ENCODE measurements at places on chromosomes 2 and 18.

- DNase-seq = no peak
These were observed 48.3 kb downstream of the THUMPD2 start for GRCh38 chr2:39730685-39731302.

DNA sequence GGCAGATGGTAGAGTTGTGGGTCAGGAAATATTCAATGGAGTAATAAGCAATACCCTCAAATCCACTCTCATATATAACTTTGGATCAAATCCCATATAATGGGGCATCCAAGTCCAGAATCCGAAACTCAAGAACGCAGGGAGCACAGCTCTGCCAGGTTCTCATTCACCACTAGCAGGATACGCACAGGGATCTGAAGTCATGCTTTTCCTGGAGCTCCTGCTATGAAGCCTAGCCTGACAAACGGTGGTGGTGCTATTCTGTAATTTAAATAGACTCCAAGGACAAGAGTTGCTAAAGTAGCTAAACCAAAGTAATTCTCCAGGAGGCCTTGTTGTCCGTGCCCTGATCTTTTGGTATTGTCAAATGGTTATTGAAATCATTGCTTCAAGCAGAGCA lies 264.8 kb downstream of the SLC8A1 start:
- DNase-seq = no peak

GRCh38 chr2:207801259-207801658 lies 31.6 kb upstream of the FZD5 start:
- no peak for DNase-seq

GRCh38 chr2:210267698-210268097 lies 42.5 kb upstream of the ACADL start:
- DNase-seq = no peak

GRCh38 chr18:79554321-79554720 lies 125.3 kb upstream of the CTDP1 start:
- DNase-seq = no peak

DNA sequence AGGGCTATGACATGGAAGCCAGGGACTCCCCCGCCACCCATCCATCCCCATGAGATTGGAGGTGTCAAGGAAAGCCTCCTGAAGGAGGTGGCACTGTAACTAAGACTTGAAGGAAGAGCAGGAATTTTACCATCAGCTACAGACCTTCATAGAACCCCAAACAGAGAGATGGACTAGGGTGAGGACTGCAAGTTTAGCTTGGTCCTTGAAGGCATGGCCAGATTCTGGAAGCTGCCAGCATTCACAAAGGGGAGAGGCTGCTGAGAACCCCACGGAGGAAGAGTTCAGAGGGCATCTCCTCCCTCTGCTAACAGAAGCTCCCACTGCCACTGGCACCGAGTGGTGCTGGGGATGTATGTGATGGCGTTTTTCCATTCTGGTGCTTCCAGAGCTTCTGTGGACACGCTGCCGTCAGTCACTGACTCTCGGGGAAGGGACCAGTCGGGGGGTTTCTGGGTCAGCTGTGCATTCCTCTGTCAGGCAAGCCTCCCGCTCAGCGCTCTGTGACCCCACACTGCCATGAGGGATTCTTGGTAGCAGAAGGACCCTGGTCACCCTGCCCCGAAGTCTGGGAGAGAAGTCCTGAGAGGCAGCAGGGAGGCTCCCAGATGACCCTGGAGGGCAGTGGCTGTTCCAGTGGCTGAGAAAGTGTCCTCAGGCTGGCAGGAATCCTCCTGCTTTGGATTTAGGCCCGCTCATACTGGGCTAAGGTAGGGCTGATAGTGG lies 18.1 kb downstream of the TMEM185B start:
- no peak for DNase-seq

DNA sequence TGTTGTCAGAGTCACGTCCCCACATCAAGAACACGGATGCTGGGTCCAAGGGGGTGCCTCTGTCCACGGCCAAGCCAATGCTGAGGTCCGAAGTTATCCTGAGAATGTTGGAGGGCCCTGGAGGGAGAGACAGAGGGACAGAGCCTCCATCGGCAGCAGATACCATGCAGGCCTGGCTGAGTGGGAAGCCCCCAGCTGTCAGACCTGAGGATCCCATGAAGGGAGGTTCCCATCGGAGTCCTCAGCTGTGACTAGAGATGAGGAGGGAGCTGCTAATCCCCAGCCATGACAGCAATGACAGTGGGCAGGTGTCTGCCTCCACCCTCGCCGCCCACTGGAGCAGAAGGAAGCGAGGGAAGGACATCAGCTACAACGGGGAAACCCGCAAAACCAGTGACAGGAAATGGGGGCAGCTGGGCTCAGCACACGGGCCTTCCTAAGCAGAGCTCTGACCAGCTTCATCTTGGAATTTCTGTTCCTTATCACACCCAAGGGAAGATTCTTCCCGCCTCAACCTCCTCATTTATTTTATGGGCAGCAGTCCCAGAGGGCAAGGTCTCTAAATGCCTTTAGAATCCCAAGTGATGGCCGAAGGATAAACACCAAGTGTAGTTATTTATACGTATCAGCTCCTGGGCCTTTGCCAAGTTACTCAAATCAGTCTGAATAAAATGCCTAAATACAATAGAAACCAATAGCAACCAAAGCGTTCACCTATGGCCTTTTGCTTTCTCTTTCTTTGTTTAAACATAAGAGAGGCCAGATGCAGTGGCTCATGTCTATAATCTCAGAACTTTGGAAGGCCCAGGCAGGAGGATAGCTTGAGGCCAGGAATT lies 32.2 kb downstream of the FAM178B start:
- DNase-seq = no peak

DNA sequence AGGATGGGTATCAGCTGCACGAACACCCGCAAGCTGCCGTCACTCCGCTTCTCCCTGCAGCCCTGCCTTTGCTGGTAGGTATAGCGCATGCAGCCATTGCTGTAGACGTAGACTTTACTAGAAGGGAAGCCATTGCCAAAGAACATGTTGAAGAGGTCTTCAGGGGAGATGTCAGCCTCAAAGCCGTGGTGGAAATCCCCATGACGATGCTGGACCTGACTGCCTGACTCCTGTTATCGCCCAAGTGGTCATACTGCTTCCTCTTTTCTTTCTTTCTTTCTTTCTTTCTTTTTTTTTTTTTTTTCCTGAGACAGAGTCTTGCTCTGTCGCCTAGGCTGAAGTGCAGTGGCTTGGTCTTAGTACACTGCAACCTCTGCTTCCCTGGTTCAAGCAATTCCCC lies 68.7 kb upstream of the SPRED2 start:
- DNase-seq = no peak

GRCh38 chr2:16487686-16488085 lies 177.9 kb downstream of the CYRIA start:
- no peak for DNase-seq

DNA sequence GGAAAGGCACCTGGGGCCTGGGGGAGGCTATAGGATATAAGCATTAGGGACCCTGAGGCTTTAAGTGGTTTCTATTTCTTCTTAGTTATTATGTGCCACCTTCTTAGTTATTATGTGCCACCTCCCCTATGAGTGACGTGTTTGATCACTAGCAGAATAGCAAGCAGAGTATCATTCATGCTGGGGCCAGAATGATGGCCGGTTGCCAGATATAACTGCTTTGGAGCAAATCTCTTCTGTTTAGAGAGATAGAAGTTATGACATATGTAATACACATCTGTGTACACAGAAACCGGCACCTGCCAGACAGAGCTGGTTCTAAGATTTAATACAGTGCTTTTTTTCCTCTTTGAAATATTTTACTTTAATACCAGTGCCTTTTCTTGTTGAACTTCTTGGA lies 29.4 kb downstream of the LIPG start:
- DNase-seq = no peak

GRCh38 chr2:214574084-214574781 lies 163.4 kb downstream of the VWC2L start:
- DNase-seq = no peak

- no peak for DNase-seq
These were observed 100.0 kb upstream of the HDAC4 start for GRCh38 chr2:239500574-239501550.

DNA sequence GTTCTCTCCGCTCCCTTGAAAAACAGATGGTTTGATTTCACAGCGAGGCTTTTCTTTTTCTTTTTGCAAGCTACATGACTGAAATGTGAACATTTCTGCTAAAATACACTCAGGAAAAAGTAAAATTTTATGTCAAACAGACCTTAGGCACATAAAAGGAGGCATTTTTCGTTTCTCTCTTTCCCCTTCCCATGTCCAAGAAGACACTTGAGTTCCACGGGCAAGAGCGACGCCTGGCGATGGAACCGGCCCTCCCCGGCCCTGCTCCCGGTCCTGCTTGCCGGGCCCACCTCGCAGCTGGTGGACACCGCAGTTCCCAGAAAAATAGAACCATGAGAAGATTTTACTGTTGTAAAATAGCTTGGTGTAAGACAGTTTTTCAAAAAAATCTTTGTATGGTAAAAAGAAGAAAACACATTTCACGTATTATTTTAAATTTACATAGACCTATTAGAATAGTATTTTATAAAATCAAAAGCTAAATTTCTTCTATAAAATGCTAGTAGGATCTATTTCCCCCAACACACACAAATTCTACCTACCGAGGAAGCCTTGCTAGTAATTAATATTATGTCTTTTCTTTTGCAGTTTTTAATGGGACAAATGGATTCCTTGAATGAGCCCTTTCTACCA lies 2.3 kb upstream of the ALKAL2 start:
- no peak for DNase-seq

- DNase-seq = no peak
These were observed 39.2 kb upstream of the IL1R2 start for GRCh38 chr2:101952551-101952950.

GRCh38 chr2:157620956-157621355 lies 7.7 kb downstream of the ACVR1C start:
- DNase-seq = no peak

DNA sequence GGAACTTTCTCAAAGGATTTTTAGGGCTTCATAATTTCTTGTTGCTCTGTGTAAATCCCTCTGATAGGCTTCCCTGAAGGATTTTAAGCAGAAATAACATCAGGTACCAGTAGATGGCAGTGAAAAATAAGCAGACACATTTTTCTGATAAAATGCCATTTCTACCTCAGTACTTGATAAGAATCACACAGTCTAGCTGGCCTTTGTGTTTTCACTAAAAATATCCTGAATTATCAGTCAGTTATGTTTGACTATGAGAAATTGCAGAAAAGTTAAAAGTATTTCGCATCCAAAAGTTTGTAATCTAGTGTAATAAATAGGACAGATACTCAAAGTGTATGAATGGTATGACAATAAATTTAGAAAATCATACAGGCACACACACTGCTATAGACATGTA lies 68.7 kb downstream of the DNAJC10 start:
- no peak for DNase-seq

DNA sequence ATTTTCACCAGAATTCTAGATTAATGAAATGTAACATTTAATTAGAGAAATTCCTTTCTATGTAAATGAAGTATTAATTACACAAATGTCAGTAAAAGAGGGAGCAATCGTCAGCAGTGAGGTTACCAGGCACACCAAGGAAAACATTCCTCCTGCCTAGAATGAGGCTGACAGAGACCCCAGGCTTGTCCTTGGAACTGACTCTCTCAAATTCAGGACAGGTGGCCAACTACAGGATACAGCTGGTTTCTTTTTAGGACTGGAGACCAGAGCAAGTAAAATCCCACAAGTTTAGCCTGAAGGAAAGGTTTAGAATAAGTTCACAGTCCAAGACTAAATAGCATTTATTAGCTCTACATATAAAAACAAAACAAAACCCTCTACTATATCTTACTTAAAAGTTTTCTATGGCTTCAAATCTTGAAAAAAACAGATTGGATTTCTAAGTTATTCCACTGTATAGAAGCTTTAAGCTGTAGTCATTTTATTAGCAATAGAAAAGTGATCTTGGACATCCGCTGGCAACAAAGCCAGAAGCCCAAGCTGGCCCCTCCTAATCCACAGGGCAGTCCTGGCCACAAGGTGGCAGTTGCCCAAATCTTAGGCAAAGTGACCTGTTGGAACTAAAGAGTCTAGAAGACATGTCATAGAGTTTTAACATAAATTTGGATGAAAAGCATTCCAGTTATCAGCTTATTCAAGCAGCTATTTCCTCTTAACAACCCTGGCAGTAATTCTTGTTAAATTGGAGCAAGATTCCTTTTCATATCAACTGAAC lies 81.0 kb downstream of the SP3 start:
- peak; percentile 3 for DNase-seq

DNA sequence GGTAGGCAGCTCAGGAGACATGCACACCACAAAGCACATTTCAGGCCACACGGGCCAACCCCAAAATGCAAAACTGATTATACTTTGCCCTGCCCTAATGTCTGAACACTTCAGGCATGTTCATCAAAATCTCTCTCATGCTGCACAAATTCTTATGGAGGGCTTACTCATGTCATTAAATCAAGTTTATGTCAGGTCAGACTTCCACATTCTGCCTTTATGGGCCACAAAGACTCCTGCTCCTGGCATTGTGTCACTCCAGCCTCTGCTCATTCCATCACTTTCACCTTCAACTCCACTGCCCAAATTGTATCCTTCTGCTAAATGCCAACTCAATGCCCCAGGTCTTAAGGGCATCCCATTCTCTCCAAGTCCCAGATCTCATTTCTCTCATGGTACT lies 9.2 kb downstream of the UXS1 start:
- no peak for DNase-seq

DNA sequence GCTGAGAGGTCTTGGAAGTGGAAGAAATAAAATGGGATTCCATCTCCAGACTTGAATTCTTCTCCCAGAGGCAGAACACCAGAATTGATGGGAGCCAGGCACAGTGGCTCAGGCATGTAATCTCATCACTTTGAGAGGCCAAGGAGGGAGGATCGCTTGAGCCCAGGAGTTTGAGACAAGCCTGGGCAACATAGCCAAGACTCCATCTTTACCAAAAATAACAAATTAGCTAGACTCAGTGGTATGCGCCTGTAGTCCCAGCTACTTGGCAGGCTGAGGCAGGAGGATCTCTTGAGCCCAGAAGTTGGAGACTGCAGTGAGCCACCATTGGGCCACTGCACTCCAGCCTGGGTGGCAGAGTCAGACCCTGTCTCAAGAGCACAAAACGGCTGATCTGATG lies 144.3 kb downstream of the C1D start:
- DNase-seq = no peak

- no peak for DNase-seq
These were observed 199.8 kb downstream of the PLCL1 start for GRCh38 chr2:198004173-198004572.

GRCh38 chr2:72108121-72108520 lies 39.5 kb downstream of the CYP26B1 start:
- DNase-seq = no peak

DNA sequence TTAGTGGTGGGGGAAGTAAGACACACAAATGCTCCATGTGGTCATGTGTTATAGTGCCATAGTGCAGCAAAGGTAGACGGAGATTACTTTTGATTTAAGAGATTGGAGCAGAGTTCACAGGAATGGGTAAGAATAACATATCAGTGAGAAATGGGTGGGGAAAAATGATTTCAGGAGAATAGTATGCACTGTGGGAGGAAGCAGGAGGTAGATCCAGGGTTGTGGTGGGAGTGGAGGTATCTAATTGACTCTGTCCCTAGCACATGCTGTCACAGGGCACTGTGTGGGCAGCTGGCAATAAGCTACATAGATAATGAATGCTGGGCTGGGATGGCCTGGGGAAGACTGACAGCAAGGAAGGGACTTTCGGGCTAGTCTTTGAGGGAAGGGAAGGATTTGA lies 65.3 kb downstream of the STAT1 start:
- DNase-seq = no peak

- DNase-seq = peak; percentile 47
These were observed 32.8 kb downstream of the TTC32 start for GRCh38 chr2:19868701-19869580.

Data from activated CD4-positive, CD25-positive, alpha-beta regulatory T cell (primary cell).